ENCODE measurements at places on chromosomes 16 and 17. TPM values are rescaled to one million over a fixed set of nuclear protein-coding genes. Genes with fewer than 3 reads are reported as not detected.

The FAM20A gene
- total RNA-seq, result 34.4 TPM

The KRT14 gene
- total RNA-seq, result not detected

The PRCD gene
- total RNA-seq, result 0.46 TPM

The SRL gene
- total RNA-seq, result not detected

The MT1G gene
- 23.4 TPM for total RNA-seq

DNA sequence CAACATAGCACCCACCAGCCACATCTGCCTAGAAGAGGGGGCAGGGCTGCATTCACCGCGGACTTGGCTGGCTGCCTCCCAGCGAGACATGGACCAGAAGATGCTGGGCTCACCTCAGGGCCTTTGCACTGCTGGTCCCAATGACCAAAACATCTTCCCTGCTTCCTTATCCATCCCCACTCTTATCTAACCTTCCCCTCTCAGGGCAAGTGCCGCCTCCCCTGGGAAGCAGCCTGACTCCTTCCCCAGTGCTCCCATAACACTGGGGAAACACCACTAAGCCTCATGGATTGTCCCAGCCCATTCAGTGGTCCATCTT, 5.7 kb downstream of the TMC6 start:
- DNase-seq, result no peak
- peaks cover 28% of the 10 kb centered on the region for H3K36me3 ChIP-seq
- no peak overlapping the region for H3K4me3 ChIP-seq
- no peak overlapping the region for H3K27ac ChIP-seq

DNA sequence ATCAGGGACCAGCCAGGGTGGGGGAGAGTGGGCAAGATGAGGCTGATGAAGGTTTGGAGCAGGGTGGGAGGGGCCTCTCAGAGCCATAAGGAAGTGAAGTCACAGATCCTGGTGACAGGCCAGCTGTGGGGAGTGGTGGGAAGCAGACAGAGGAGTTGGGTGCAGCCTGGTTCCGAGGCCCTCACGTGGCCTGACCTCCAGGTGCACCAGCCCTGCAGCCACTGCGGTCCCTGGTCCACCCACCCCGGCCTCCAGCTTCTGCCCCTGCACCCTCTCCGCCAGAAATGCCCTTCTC, 3.9 kb upstream of the ZFPM1 start:
- peaks cover 12% of the 10 kb centered on the region for H3K27me3 ChIP-seq
- H3K27ac ChIP-seq, result no peak overlapping the region
- no peaks in the 10 kb centered on the region for H3K4me1 ChIP-seq
- H3K4me3 ChIP-seq, result no peak overlapping the region
- no peaks in the 10 kb centered on the region for H3K36me3 ChIP-seq

DNA sequence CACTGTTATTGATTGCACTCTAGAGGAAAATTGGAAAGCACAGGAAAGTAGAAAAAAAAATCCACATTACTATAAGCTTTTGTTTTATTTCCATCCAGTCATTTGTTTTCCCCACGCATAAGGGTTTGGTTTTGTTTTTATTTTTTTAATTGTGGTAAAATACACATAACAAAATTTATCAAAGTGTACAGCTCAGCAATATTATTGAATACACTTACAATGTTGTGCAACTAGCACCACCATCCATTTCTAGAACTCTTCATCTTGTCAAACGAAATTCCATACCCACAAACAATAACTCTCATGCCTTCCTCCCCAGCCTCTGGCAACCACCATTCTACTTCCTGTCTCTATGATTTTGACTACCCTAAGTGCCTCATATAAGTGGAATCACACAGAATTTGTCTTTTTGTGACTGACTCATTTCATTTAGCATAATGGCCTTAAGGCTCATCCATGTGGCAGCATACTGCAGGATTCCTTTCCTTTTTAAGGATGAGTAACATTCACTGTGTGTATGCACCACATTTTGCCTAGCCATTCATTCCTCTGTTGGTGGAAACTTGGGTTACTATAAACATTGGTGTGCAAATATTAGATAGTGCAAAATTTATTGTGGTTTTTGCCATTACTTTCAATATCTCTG, 11.1 kb downstream of the SPPL2C start:
- DNase-seq, result no peak
- no peaks in the 10 kb centered on the region for H3K36me3 ChIP-seq
- H3K4me1 ChIP-seq, result no peaks in the 10 kb centered on the region

- no peaks in the 10 kb centered on the region for H3K27me3 ChIP-seq
- H3K27ac ChIP-seq, result no peak overlapping the region
- no peaks in the 10 kb centered on the region for H3K4me1 ChIP-seq
- DNase-seq, result no peak
- H3K36me3 ChIP-seq, result no peaks in the 10 kb centered on the region
Measured at GRCh38 chr17:10888858-10889257, 51.0 kb upstream of the PIRT start.

- H3K27ac ChIP-seq, result no peak overlapping the region
- no peaks in the 10 kb centered on the region for H3K27me3 ChIP-seq
- no peak for DNase-seq
Measured at GRCh38 chr17:42248351-42249179, 27.6 kb downstream of the STAT5B start.

- H3K27me3 ChIP-seq, result no peaks in the 10 kb centered on the region
- no peak for DNase-seq
- no peaks in the 10 kb centered on the region for H3K4me1 ChIP-seq
- no peaks in the 10 kb centered on the region for H3K36me3 ChIP-seq
- peak overlapping the region; percentile 72 for H3K4me3 ChIP-seq
- peak overlapping the region; percentile 58 for H3K27ac ChIP-seq
Measured at GRCh38 chr16:4615384-4616046, 827 bp upstream of the UBALD1 start.

DNA sequence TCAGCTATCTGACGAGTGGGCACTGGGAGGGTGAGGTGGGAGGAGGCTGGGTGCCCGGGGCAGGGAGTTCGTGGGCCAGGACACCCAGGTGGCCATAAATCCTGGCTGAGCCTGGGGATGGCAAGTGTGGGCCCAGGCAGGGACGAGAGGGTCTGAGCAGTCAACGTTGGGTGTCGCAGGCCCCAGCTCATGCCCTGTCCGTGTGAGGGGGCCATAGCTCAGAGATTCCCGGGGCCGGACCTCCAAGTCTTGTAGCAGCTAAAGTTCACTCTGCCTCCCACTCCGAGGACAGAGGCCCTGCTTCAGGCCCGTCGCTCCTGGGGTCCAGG, 34.4 kb downstream of the CTU2 start:
- no peak overlapping the region for H3K27ac ChIP-seq
- no peak for DNase-seq
- no peaks in the 10 kb centered on the region for H3K4me1 ChIP-seq
- no peaks in the 10 kb centered on the region for H3K36me3 ChIP-seq

DNA sequence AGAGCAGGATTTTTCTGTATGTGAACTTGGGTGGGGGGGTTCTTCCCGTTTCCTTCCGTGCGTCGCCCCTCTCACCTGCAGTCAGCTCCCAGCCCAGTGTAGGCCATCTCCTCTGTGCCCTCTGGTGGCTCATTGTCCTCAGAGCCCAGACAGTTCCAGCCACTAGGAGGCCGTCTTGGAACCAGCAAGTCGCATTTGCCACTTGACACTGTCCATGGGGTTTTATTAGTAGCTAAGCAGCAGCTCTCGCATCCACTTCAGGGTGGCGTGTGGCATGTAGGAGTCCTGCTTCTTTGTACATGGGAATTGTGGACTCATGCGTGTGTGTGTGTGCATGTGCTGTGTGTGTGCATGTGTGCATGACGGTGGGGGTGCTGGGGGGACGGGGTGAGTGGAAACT, 74.0 kb downstream of the SEC14L1 start:
- DNase-seq, result peak; percentile 87
- H3K27ac ChIP-seq, result no peak overlapping the region
- no peaks in the 10 kb centered on the region for H3K27me3 ChIP-seq

DNA sequence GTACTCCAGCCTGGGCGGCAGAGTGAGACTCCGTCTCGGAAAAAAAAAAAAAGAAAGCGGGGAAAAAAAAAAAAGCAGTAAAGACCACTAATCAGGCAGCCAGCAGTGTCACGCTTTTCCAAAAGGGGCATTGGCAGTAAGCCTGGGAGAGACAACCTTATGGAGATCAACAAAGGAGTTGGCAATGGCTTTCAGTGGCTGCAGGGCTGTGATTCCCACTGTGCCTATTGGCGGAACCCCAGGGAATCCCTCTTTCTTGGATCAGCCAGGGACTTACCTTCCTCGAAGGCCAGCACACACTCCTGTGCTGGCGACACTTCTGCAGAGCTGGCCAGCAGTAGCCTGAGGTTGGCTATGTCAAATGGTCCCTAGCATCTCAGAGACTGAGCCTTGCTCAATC, 43.2 kb upstream of the ZFHX3 start:
- no peaks in the 10 kb centered on the region for H3K27me3 ChIP-seq
- H3K36me3 ChIP-seq, result no peaks in the 10 kb centered on the region
- H3K4me3 ChIP-seq, result no peak overlapping the region
- no peak for DNase-seq
- H3K4me1 ChIP-seq, result no peaks in the 10 kb centered on the region

GRCh38 chr17:20254541-20254940, 212.8 kb downstream of the LGALS9B start:
- DNase-seq, result no peak
- H3K4me3 ChIP-seq, result no peak overlapping the region
- no peaks in the 10 kb centered on the region for H3K27me3 ChIP-seq
- peaks cover 50% of the 10 kb centered on the region for H3K36me3 ChIP-seq
- no peak overlapping the region for H3K27ac ChIP-seq

DNA sequence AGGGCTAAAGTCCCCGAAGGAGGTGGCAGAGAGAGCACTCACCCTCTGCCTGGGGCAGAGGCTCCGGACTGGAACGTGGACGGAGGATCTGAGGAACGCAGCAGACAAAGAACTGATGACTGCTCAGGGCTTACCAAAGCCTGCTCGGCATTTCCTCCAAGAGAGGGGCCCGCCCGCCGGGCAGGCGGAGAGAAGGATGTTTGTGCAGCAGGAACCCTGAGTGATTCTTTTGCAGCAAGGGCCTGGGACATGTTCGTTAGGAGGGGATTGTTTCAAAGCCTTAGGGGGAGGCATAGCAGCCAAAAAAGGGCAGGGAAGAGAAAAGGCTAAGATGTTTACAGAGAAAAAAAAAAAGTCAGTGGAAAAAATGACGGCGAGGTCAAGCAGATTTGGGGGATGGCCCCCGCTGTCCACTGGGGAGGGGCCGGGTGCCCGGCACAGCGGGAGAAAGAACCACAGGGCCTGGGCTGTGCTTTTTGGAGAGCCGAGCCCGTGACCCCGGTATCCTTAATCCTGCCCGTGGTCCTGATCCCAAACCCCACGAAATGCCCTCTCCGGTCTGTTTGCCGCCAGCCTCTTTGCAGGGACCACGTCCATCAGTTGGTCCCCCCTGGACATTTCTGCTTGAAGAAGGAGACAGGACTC, 129.3 kb downstream of the NTN1 start:
- H3K4me3 ChIP-seq, result no peak overlapping the region
- no peaks in the 10 kb centered on the region for H3K27me3 ChIP-seq
- H3K4me1 ChIP-seq, result no peaks in the 10 kb centered on the region
- no peak for DNase-seq
- H3K36me3 ChIP-seq, result no peaks in the 10 kb centered on the region

- no peak overlapping the region for H3K27ac ChIP-seq
- H3K4me1 ChIP-seq, result no peaks in the 10 kb centered on the region
- H3K27me3 ChIP-seq, result no peaks in the 10 kb centered on the region
- H3K4me3 ChIP-seq, result no peak overlapping the region
Measured at GRCh38 chr17:69528035-69528434, 113.5 kb downstream of the MAP2K6 start.

GRCh38 chr16:22092143-22092933, at the start of gene VWA3A:
Gene VWA3A (plus strand): TSS chr16:22092541. CDS start chr16:22092638, 97 bp downstream.
- peak within 1 kb of the TSS; percentile 58 for H3K4me3 ChIP-seq
- H3K27me3 ChIP-seq, result no peaks in the 10 kb centered on the region
- no peaks in the 10 kb centered on the region for H3K4me1 ChIP-seq

DNA sequence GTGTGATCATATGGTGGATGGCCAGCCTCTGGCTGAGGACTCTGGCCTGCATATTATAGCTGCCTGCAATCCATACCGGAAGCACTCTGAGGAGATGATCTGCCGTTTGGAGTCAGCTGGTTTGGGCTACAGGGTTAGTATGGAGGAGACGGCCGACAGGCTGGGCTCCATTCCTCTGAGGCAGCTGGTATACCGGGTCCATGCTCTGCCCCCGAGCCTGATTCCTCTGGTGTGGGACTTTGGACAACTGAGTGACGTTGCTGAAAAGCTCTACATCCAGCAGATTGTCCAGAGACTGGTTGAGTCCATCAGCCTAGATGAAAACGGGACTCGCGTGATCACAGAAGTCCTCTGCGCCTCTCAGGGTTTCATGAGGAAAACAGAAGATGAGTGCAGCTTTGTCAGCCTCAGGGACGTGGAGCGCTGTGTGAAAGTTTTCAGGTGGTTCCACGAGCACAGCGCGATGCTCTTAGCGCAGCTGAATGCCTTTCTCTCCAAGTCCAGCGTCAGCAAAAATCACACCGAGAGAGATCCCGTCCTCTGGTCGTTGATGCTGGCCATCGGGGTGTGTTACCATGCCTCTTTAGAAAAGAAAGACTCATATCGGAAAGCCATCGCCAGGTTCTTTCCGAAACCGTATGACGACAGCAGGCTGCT, 69.0 kb upstream of the ENDOV start:
- no peak for DNase-seq
- H3K4me1 ChIP-seq, result no peaks in the 10 kb centered on the region
- no peak overlapping the region for H3K27ac ChIP-seq
- no peaks in the 10 kb centered on the region for H3K27me3 ChIP-seq
- H3K4me3 ChIP-seq, result no peak overlapping the region

GRCh38 chr17:41394254-41394996, 3.0 kb downstream of the KRT31 start:
- no peak overlapping the region for H3K27ac ChIP-seq
- no peaks in the 10 kb centered on the region for H3K36me3 ChIP-seq
- no peak overlapping the region for H3K4me3 ChIP-seq
- DNase-seq, result no peak
- no peaks in the 10 kb centered on the region for H3K4me1 ChIP-seq

GRCh38 chr16:11202260-11203091, 53.5 kb downstream of the SOCS1 start:
- H3K27ac ChIP-seq, result no peak overlapping the region
- no peaks in the 10 kb centered on the region for H3K36me3 ChIP-seq
- H3K27me3 ChIP-seq, result no peaks in the 10 kb centered on the region

DNA sequence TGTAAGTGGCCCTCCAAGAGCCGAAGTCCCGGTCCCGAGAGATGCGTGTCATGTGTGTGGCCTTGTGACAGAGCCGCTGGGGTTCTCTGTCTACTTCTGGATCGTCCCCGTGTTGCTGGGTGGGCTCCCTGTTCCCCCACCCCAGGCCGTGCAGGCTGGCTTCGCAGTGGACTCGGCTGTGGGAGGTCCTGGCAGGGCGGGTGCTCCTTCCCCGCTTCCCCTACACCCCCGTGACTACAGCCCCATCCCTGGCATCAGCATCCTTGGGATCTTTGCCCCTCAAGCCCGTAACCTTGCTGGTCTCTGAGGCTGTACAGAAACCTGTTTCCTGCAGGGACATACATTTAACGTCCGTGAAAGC, 136.3 kb downstream of the BANP start:
- H3K4me1 ChIP-seq, result no peaks in the 10 kb centered on the region
- no peak overlapping the region for H3K4me3 ChIP-seq
- H3K27me3 ChIP-seq, result no peaks in the 10 kb centered on the region
- H3K27ac ChIP-seq, result no peak overlapping the region
